Muscle of arm (tissue), 14 donors: ENCODE measurements at places on chromosomes 5 and 9.
A peak's percentile ranks its signal among the peaks of the same experiment; 100 is the strongest.

DNA sequence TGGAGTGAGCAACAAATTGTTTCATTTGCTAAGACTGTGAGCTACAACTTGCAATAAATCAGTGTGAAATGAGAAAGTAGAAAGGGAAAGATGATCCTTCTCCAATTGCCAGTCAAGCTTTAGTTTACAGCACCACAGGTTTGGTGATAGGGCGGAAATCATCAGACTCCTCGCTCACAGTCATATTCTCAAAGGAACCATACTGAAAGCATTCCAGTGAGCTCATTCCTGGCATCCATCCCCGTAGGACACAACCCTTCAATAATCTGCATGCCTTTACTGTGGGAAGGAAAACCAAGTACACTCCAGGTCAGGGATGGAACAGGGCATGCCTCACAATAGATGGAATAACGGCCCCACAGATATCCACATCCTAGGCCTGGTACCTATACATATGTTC, 80.7 kb downstream of the FSTL4 start:
- peak; percentile 66 for DNase-seq

DNA sequence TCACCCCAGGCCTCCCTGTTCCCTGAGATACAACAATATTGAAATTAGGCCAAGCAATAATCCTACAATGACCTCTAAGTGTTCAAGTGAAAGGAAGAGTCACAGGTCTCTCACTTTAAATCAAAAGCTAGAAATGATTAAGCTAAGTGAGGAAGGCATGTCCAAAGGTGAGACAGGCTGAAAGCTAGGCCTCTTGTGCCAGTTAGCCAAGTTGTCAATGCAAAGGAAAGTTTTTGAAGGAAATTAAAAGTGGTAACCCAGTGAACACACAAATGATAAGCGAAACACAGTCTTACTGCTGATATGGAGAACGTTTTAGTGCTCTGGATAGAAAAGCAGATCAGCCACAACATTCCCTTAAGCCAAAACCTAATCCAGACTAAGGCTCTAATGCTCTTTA, 39.8 kb downstream of the PTAR1 start:
- no peak for DNase-seq

GRCh38 chr9:113599646-113600022, 136.1 kb downstream of the RGS3 start:
- DNase-seq: peak; percentile 88

DNA sequence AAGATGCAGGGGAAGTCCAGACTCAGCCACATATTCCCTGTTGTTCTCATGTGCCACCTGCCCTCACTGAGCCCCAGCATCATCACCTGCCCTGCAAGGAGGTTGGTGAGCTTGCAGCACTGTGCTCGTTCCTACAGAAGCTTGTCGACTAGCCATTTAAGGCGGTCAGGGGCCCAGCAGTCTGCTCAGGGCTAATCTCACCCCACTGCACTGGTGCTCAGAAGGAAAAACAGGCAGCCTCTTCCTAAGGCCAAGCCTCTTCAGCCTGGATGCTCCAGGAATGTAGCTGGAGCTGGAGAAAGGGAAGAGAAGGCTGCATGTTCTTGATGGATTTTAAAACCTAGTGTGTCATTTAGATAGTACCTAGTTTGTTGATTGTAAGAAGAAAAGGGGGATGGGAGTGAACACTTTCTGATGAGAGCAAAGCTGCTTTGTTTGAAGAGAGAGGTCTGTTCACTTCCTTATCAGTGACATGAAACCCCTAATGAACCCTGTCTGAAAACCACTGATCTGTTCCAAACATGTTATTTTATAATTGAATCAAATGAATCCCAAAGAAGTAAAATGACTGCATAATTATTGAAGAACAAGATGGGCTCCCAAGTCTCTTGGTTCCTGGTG, 10.6 kb upstream of the ASPN start:
- DNase-seq: no peak

- DNase-seq: no peak
These were observed 23.1 kb upstream of the ACOT12 start for GRCh38 chr5:81417052-81417451.

DNA sequence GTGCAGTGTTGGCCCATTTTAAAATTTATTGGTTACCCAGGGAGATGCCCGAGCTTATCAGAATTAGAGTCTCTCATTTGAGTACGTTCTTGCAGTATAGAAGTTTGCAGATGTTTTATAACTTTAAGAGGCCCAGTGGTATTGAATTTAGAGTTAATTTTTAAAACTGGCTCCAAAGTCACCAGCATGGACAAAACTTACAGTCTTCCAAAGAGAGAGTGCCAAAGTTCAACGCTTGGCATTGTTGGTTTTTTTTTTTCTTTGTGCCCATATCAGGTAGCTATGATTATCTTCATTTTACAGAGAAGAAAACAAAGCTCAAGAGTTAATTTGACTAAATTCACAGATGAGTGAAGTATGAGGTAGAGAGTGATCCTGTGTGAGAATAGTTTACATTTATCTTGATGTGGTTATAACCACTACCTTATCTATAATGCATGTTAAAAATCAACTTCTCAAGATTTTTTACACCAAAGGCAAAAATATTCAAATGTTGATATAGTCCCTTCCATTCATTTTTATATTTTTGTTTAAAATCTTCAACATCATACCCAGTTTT, 273.7 kb upstream of the DMRT1 start:
- no peak for DNase-seq

DNA sequence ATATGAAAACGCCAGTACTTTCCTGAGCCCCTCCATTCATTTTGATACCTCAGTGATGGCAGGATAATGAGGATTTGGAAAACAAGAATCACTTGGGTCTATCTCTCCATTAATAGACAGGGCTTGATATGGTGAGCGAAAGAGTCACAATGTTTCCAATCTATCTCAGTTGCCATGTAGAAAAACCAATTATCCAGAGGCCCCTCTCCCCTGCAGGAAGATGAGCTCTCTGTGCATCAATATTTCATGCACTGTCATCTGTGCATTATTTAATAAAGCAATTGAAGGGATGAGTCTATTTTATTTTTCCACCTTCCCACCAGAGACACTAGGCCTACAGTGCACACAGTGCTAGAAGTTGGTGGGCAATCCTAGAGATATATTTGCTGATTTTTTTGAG, 326.9 kb downstream of the SPOCK1 start:
- DNase-seq: no peak
